ENCODE measurements at places on chromosomes 1 and 21.

GRCh38 chr1:39573736-39574624, 2.6 kb downstream of the PABPC4 start:
- DNase-seq: no peak

DNA sequence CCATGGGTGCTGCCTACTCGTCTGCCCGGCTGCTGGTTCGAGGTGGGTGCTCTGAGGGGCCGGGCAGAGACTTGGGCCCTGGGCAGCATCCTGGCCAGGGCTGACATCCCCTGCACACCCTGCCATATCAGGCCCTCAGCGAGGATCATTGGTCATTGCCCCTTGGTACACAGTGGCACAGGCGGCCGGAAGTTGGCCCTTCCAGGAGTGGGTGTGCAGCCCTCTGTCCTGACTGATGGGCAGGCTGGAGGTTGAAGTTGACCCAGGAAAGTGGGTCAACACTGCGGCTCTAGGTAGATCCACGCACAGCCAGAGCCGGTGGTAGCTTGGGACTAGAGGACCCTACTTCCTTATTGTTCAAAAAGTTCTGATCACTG, 72.9 kb downstream of the TRIM11 start:
- no peak for DNase-seq

DNA sequence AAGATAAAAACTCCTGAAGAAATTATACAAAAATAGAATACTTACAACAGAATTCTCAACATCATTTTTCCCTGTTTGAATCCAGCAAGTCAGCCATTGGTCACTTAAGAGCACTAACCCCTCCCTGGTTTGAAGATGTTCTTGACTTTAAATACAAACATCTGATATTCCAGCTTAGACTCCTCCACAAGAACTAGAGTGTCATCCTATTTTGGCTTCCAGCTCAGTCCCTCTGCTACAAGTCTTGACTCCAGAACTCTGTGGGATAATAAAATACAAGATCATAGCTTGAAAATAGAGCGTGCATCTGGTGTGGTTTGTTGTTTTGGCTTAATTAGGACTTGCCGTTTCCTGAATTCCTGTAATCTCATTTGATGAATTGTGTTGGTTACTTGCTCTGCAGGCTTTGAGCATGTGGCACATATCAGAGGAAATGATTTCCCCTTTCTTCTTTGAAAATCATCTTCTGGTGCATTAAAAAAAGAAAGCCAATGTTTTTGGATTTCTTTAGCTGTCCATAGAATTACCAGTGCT, 63.7 kb upstream of the DPT start:
- DNase-seq: no peak

DNA sequence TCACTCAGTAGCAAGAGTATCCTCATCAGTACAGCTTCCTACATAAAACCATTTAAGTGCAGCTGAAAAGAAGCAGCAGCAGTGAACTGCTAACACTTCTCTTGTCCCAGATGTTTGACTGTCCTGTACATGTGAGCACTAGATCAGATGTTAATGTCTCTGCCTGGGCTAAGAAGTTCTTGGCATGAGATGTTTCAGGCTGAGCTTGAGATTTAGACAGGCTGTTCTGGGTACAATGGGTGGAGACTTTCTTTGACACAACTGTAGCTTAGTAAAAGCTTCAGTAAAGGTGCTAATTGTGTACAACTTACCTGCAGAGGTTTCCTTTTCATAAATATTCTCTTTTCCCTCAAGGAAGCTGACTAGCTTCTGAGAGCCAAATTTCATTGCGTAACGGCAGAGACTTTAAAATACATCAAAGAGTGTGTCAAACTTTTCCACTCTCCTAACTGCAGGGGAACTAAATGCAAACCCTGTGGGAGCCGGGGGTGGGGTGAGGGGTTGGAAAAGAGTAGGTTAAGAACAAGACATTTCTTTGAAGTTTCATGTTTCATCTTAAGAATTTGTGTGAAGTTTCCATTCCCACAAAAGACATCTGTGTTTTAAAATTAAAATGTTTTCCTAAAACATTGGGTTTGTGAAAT, 82.1 kb upstream of the CCDC190 start:
- DNase-seq: no peak

GRCh38 chr1:10637834-10638558, 158.4 kb downstream of the CASZ1 start:
- peak; percentile 55 for DNase-seq

DNA sequence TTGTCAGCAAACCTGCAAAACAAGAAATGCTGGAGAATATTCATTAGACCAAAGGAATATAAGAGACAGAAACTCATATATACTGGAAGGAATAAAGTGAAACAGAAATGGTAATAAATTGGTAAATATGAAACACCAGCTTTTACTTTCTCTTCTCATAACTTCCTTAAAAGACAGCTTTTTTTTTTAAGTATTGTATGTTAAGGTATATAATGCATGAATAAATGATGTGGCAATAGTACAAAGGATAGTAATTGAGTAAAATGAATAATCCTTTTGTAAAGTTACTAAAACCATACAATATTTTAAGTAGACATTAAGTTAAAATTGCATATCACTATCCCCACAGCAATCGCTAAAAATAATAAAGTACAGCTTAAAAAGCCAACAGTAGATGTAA, 64.8 kb downstream of the TRIM33 start:
- no peak for DNase-seq

GRCh38 chr1:109626682-109627408, 7.2 kb downstream of the AMPD2 start:
- DNase-seq: no peak

- no peak for DNase-seq
Measured at GRCh38 chr1:245652116-245652515, 497.3 kb downstream of the KIF26B start.

GRCh38 chr1:10252508-10252907, 42.1 kb downstream of the KIF1B start:
- DNase-seq: no peak

DNA sequence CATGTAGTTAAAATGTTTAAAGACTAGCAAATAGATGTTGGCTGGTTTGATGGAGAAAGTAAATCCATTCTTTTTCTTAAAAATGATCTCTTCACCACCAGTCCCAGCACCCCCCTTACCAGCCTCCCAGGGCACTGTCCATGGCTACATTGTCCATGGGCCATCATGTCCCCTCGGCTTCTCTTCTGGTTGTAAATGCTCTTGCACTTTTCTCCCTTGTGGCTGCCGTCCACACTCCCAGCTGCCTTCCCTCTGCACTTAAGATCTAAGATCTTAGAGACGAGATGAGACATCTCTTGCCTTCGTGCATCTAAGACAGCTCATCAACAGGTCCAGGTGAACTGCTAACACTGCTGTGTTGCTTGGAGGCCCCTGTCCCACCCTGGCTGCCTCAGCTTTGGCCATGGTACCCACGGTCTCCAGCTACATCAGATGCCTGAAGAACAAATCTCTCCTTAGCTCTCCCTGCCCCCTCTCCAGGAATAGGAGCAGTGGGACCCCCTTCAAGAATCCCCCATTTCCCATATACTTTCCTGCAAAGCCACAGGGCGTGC, 11.1 kb downstream of the CAPN2 start:
- no peak for DNase-seq

GRCh38 chr21:34035619-34036354, 37.6 kb upstream of the MRPS6 start:
- no peak for DNase-seq

DNA sequence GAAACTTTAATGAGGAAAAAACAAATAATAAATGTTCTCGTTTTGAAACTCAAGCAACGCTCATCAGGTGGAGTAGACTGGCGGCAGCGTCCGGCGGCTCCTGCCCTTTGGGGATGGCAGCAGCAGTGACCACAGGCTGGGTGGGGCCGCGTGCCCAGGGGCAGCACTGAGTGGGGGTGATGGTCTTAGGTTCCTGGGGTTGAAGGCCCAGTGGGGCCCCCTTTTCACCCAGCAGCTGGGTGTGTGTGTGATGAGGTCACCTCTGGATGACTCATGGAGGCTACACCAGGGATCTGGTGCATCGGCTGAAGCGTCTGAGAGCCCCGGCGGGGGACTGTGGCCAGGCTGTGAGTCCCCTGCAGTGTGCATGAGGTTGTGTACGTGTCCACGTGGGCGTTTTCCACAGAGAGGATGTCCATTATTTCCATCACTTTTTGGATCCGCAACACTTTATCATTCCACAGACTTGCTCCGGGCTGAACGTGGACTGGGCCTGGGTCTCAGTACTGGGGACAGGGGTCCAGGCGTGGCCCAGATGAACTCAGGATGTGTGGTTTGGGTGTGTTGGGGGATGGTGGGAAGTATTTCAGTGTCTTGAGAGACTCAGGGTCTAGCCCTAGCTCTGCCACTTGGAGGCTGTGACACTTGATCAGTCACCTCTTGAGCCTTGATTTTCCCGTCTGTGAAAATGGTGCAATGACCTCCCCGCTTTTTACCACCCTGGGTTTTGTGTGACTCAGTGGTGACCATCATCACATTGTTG, 25.6 kb downstream of the LDLRAP1 start:
- DNase-seq: no peak

- DNase-seq: no peak
Measured at GRCh38 chr1:225937048-225937968, 3.7 kb downstream of the LEFTY2 start.

GRCh38 chr1:113369699-113370098, 20.6 kb upstream of the MAGI3 start:
- DNase-seq: no peak

- DNase-seq: no peak
Measured at GRCh38 chr1:183711741-183712361, 58.7 kb upstream of the APOBEC4 start.

DNA sequence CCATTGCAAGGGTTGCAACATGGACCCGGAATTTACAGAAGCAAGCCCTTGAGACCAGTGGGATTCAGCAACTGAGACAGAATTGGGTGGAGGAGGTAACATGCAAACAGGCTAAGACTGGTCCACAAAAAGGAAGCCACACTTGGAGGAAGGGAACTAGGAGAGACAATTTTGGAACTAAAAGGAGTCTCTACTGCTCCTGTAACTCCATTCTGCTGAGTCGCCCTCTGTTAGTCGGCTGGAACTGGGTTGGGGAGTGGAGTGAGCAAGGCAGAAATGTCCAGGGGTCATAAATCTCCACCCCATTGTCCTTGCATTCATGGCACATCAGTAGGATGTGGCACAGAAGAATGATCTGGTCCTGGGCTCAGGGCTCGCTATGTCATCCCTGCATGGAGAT, 5.1 kb downstream of the LAMB3 start:
- no peak for DNase-seq

DNA sequence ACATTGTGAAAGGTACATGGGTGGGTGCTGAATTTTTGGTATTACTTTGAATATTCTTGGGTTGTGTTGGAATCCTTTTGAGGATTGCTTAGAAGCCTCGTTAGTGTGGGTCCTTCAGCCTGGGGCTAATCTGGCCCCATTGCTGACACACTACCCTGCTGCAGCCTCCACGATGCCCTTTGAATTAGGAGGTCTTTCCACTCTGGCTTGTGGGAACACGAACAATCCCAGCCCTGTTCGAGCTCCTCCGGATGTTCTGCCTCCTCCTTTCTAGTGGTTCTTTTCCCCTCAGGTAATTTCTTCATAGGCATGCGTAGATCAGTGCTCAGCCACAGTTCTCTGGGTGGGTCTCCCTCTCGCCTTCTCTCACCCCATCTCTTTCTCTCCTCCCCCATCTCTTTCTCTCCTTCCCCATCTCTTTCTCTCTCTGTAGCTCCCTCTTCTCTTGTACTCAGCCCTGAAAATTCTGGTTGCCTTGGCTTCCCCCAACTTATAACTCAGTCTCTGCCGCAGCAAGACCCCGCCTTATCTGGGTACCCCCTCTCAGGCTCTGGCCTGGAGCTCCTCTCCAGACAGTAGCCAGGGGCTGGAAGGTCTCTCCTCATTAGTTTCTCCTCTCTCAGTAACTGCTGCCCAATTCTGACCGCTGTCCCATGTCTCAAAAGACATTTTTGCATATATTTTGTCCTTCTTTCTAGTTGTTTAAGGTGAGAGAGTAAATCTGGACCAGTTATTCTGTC, 46.0 kb upstream of the SLC19A1 start:
- no peak for DNase-seq
